ENCODE measurements at places on chromosomes 4 and X.

DNA sequence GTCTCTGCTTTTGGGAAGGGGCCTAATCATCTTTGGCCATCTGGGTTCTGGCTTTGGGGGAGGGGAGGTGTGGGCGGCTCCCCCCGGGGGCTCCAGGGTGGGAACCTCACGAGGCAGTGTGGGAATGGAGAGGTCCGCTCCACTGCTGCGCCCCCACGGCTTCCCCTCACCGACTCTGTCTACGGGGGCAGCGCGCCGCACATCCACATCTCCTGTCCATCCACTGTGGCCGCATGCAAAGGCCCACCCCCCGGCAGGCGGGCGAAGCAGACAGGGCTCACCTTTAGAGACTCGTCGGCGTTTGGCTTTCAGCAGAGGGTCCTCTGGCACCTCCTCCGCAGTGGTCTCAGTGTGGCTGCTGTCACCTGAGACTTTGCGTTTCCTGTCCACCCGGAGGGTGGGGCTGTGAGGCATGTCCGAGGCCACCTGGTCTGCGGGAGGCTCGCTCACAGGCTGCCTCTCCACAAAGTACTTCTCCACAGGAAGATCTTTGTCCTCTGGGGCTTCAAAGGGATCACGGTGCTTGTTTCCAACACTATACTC is 33.6 kb downstream of the BCOR start:
- no peak for DNase-seq

DNA sequence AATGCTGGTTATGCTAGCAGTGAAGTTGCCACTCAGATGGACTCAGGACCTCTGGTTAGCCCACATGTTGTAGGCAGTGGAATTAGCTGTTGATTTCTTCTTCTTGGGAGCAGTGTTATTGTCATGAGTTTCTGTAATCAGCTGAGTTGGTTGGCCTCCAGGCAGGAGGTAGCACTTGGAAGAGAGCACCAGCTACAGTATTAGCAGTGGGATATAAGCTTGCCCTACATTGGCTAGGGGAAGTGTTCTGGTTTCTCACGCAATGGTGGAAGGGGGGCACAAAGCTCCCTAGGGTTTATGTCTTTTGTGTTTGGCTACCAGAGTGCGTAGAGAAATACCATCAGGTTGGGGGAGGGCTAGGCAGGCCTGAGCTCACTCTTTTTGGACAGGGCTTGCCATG is 34.0 kb upstream of the UCP1 start:
- DNase-seq, result no peak

DNA sequence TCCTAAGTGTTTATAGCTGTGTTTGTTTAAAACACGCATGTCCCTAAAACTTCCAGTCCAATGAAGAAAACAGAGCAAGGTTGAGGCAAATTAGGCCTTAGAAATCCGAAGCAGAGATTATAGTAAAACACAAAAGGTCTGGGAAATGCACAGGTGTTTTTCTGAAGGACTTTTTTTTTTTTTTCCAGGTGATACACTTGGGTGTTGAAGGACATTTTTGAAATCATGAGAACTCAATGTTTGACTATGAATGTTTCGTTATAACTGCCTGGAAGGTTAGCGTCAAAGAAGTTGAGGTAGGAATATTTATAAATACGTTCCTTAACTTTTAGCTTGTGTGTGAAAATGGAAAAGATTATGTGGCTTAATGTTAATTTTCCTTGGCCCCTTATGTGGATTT is 45.5 kb downstream of the FHIP1A start:
- no peak for DNase-seq

- DNase-seq, result no peak
These were observed 51.1 kb downstream of the SH3KBP1 start for GRCh38 chrX:19836337-19836736.

DNA sequence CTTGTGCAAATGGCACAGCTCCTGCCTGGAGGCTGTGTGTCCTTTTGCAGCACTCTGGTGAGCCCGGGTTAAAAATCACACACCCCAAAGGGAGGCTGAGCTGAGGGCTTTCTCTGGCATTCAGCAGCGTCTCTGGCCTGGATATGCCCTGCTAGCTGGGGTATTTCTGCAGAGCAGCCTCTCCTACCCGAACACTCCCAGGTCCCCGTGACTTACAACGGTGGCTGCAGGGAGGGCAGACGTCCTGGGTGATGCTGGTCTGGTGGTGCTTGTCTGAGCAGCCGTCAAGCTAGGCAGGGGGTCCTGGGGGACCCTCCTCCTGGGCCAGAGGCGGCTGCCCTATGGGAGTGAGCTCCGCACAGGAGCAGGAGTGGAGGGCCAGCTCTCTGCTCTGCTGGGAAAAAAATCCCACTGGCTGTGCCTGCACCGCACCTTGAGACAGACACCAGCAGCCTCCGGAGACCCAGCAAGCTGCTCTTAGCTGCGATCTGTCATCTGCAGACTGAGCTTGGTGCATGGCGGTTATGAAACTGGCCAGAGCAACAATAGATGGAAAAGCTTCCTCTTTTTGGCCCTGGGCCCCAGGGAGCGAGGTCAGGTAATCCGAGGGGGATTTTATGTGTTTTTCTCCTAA is 41.3 kb upstream of the ASMTL start:
- DNase-seq, result no peak

Data from myocyte (in vitro differentiated cells).